ENCODE measurements at places on chromosomes 7 and 10.
A peak's percentile ranks its signal among the peaks of the same experiment; 100 is the strongest.

- no peak for DNase-seq
Measured at GRCh38 chr7:121941830-121942229, 68.9 kb downstream of the PTPRZ1 start.

DNA sequence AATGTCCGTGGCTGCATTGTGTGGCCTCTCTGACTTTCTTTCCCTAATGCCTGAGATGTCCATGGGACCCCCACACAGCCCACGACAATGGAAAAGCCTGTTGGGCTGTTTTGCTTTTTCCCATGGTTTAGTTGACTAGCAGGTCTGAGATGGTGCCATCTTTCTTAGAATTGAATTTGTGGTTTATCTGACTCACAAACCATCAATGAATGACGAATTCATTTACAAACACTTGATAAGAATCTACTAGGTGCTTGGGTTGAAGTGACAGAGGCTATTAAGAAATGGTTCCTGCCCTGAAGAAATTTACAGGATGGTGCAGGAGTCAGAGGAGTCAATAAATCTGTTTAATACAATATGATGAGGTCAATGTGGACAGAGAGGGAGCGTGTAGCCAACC, 75.4 kb downstream of the OTUD1 start:
- DNase-seq, result no peak

DNA sequence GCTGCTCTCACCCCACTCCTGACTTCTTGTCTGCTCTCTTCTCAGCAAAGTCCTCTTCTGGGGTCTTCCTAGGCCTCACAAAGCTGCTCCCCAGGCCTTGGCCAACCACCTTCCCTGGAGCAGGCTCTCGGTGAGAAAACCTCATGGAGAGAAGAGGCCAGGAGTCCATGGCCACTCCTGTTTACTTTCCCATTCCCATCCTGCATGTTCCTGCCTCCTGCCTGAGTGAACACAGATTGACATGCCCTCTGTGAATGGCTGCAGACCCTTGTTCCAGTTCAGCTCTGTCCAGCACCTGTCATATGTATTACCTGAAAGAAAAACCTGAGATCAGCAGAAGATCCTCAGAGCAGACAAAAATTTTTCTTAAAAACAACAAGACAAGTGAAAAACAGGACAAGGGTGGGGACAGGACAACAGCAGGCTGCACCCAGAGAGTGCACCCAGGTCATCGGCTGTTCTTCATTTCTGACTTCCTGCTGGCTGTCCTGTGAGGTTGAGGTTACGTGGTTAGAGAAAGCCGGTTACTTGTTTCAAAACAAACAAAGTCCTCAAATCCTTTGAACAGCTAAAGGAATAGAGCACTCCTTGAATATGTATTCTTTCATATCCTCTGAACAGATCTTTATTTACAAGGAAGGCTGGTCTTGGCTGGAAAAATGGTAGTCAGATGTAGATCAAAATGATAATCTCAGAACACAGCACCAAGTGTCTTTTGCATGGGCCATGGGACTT, 34.0 kb upstream of the DLD start:
- no peak for DNase-seq

DNA sequence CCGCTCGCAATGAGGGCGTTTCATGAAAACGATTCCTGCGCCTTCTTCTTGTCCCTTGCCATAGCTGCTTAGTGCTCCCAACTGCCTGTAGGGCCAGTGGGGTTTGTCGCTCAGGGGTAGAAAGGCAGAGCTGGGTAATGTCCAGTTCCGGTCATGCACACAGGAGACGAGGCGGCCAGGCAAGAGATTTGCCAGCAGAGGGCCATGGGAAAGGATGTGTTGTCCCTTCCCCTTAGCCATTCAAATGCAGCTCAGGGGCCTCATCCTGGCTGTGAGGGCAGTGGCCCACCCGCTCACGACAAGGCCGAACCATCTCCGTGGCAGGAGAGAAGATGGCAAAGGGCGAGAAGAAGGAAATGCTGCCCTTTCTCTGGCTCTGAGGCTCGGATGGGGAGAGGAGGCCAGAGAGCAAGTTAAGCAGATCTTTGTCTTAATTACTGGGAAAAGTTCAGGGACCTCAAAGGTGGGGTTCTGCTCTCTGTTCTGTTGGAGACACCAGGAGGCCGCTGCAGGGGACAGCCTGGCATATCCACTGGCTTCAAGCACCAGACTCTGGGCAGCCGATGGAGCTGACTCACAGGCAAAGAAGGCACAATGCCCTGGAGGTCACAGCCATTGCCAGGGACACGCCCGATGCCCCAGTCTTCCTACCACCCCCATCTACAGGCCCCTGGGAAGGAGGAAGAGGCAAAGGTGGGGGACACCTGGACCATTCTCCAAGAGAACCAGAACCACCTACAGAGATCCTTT, 534.8 kb upstream of the MGMT start:
- DNase-seq, result no peak

- DNase-seq, result peak; percentile 70
Measured at GRCh38 chr10:6201516-6201975, 1.2 kb upstream of the PFKFB3 start.

DNA sequence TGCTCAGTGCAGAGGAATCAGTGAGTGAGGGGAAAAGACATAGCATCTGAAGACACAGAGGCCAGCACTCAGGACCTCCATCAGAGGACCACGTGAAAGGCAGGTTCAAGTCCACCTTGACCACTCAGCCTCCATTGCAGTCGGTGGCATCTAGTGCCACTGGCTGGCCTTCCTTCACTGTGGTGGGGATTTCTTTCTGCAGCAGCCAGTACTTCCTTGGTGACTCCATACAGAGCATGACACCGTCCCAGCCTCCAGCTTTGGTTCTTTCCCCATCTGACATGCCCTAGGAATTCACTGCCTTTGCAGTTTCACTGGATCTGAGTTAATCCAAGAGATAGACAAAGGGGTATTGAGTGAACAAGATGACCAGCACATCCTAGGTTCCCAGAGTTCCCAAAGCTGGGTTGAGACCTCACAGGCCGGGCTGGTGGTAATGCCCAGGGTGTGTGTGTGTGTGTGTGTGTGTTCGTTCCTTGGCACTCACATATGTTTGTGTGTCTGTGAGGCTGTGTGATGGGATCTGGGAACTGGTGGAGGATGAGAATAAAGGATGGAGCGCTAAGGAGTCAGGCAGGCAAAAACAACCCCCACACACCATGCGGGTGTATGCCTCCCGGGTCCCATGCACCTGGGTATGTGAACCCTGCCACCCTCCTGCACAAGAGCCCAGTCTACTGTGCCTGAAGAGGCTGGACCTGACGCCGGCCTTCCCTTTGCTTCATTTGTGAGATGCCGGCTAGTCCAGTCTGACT, 57.8 kb downstream of the SYPL1 start:
- no peak for DNase-seq

DNA sequence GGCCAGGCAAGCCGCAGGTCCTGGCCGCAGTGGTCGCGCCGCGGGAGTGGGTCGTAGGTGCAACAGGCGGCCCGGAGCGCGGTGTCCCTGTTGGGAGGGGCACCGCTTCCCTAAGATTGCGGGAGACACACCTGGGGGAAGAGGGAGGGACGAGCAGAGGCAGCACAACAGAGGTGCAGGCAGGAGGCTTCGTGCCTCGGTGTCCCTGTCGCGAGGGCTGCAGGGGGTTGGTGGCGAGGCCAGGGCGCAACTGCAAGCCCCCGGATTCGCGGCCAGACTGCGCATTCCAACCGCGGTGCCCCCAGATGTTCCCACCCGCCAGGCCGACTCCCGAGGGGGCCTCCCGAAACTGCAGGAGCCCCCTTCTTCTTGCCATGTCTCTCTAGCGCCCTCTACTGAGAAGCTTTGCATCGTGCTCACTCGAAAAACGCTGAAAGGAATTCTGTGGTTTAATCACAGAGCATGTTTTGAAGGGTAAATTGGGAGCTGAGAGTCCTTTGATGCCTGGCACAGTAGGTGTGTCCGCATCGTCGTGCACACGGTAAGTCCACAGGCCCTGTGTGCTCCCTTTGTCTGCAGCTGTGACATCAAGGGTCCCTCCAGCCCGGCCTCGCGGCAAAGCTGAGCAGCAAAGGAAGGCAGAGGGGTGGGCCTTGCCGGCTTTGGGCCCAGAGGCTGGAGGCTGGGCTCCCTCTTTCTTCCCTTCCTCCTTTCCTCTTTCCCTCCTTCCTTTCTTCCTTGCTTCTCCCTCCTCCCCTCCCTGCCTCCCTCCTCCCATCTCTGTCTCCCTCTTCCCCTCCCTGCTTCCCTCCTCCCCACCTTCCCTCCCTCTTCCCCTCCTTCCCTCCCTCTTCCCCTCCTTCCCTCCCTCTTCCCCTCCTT, 6.2 kb upstream of the MBL2 start:
- peak; percentile 18 for DNase-seq

GRCh38 chr7:137696376-137696775, 150.4 kb downstream of the DGKI start:
- DNase-seq, result no peak
